ENCODE measurements at places on chromosomes 6 and 20.

DNA sequence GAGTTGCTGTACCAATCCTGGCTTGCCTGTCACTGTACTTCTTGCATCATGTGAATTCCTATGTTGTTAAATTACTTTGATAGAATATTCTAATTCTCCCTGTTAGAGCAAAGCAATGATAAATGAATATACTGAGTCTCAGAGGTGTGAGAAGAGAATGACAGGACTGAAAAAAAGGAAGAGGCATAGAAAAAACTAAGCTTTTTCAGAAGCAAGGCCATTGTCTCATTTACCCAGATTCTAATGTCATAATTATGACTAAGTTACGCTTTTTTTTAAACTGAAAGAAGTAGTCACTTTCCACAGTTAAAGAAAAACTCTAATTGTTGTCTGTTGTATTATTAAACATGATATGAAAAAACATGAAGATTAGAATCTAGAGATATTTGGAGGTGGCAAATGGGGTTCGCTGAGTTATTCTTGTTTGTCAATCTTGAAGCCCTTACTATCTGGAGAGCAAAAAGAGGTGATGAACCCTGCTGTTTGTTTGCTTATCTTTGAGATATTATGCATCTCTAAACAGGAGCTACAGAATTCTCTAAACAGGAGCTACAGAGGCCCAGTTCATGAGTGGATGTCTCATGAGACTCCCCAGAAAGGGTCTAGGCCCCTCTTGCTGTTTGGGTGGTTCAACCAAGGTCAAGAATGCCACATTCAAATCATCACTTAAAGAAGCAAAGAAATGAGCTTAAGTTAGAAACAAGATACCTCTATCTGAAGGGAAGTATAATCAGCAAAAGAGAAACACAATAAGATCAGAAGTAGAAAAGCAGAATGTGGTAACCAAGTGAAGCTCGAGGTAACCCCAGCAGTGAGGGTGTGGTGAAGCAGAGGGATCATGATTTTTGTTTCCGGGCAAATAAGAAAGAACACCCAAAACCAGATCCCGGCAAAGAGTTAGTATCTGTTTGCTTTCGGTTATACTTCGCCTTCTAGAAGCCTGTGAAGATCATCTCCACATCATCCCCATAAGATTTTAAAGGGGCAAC lies 33.3 kb upstream of the THEMIS start:
- peak; percentile 47 for DNase-seq

DNA sequence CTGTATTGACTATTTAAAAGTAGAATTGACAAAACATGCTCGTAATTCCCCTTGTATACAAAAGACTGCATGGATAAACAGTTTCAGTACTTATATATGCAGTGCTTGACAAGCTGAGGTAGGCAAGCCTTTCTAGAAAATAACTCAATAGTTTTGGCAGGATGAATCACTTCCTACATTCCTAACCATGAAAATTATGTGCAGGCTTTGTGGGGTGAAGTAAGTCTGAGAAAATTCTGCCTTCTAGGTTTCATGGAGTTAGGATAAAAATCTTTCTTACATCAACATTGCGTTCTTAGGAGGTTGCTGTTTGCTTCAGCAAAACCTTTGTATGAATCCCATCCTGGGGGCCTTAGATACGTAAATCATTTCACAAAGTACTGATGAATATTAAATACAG lies 801.4 kb upstream of the EYS start:
- no peak for DNase-seq

DNA sequence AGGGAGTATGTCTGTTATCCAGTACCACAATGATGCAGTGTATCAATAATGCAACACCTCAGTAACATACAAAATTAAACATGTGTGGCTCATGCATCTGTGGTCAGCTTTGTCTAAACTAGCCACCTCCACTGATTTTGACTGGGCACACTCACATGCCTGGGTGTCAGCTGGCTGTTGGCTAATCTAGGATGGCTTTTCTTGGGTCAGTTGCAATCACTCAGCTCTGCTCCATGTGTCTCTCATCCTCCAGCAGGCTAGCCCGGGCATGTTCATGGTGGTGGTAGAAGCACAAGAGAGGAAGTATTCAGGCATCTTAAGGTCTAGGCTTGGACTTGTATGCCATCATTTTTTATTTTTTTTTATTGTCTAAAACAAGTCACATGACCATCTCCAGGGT lies 59.3 kb upstream of the JAG1 start:
- DNase-seq = no peak

- DNase-seq = no peak
Observed at GRCh38 chr6:33320315-33321181, 3.0 kb upstream of the ZBTB22 start.

- no peak for DNase-seq
Observed at GRCh38 chr6:73665686-73666319, 12.0 kb upstream of the SLC17A5 start.

DNA sequence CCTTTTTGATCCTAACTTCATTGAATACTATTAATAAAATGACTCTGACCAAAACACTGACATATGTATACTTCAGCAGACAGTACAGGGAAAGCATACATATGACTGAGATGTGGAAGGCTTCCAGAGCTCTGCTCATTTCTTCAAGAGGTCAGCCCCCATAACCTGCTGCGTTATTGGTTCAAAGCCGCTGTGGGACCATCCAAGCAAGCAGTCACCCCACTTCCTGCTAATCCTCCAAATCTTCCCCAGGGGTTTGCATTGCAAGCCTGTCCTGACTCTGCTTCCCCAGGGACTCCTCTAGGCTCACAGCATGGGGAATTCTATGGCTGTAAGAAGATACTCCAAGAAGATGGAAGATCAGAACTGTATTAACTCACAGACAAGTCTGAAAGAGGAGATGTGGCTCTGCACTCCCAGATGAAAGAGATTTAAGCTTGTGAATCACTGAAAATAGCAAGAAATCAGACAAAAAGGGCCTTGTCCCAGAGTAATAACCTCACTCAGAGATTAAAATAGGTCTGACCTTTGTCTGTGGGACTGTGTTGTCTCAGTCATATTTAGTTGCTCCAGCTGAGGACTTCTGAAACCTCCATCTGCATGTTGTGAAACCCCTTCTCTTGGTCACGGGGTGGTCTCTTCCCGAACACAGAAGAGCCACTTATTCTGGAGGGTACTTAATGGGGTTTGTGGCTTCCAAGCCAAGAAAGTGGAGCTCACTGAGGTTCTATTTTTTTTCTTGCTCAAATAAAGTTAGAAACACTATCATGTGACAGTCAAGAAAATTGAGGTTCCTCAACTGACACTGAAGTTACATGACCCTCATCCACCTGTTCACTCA lies 101.5 kb upstream of the MARCKS start:
- no peak for DNase-seq

DNA sequence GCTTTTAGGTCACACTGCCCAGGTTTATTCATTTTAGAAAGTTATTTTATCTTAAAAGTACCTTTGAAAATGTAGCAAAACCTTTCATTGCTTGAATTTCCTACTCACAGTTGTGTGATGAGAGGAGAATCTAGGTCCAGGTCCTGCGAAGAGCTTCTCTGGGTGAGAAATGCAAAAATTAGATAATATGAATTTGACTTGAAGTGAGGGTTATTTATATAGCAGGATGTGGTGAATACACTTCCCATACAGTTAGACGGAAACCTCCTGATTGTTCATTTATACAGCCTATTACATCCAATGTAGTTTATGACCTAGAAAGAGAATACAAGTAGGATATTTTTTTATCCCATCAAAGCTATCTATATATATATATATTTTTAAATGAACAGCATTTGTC lies 30.5 kb downstream of the CDKAL1 start:
- no peak for DNase-seq

DNA sequence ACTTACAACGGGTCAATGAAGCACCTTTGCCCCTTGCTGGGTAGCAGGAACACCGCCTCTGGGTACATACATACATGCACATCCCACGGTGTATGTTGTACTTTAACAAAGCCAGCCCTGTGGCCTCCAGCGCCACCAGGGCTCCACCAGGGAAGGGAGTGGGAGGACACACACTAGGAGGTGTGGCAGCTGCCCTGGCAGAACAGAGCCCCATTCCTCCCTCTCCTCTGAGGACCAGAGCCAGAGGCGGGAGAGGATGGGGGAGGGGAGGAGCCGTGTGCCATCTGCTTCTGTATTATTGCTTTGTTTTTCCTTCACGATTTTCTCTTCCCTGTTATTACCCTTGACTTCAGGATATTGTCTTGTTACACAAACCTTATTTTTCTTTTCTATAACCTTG lies 105.8 kb upstream of the TRAF3IP2 start:
- DNase-seq = no peak

GRCh38 chr6:46254946-46255345 lies 84.2 kb upstream of the ENPP5 start:
- no peak for DNase-seq

DNA sequence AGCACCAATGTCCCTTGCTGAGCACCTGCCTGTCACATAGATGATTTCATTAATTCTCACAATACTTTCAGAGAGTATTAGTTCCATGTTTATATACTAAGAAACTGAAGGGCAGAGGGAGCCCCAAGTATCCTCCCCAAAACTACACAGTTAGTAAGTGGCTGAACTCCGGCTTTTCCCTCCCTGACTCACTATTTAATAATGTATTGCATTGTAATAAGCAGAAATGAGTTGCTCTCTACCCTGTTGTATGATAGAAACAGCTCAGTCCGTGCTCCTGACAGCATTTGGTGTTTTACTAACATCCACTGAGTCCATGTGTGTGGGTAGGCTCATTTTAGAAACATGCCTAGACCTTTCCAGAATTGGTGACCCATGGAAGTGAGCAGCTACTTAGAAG lies 76.8 kb downstream of the OLIG3 start:
- no peak for DNase-seq

DNA sequence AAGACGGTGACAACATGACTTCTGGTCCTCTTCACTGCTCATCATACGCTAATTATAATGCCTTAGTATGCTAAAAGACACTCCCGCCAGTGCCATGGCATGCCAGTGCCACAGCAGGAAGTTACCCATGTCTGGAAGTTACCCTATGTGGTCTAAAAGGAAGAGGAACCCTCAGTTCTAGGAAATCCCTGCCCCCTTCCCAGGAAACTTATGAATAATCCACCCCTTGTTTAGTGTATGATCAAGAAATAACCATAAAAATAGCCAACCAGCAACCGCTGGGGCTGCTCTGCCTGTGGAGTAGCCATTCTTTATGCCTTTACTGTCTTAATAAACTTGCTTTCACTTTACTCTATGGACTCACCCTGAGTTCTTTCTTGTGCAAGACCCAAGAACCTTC lies 15.8 kb upstream of the SERPINB9 start:
- DNase-seq = no peak

DNA sequence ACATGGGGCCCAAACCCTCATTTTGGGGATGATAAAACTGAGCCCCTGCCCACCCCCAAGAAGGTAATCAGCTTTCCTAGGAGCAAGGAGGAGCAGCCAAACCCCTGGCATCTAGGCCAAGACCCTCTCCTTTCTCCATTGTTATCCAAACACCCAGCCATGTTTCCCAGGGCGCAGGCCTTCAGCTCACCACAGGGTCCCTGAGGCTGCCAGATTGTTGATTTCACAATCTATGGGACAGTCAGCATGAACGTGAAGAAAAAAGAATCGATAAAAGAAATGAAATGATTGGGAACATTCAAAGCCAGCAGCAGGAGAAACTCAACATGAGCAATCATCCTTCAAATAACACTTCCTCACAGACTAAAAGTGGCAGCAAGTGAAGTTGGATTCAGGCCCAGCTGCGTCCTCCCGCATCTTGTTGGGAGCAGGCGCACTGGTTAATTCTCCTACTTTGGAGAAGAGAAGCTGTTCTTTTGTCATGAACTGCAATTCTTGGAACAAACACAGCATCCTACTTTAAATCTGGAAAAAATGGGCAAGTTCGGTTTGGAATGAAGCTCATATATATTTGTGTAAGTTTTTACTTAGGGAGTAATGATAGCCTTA lies 241.8 kb upstream of the PRDM1 start:
- DNase-seq = no peak

DNA sequence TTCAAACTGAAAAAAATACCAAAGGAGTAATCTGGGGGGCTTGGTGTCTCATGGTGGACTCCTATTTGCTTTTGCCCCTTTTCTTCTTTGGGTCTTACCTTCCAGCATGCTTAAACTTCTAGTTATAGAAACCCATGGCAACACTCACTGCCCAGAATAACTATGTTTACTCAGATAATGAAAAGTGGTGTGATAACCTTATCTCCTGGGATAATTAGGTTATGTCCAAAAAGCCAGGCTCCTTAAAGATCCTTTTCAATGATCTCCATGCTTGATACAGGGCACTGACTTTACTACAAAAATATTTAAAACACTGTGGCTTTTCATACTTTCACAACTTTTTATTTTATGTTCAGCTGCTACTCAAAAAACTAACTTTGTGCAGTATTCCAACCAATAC lies 245.6 kb downstream of the PRKN start:
- no peak for DNase-seq

GRCh38 chr6:21246075-21246474 lies 347.5 kb upstream of the SOX4 start:
- no peak for DNase-seq

- DNase-seq = no peak
Observed at GRCh38 chr20:19275630-19276071, 63.2 kb downstream of the SLC24A3 start.

- DNase-seq = no peak
Observed at GRCh38 chr6:64254558-64254957, 619.0 kb downstream of the PHF3 start.

GRCh38 chr6:1135726-1136414 lies 176.0 kb upstream of the FOXQ1 start:
- no peak for DNase-seq

- DNase-seq = no peak
Observed at GRCh38 chr6:155341130-155341828, 27.0 kb upstream of the TFB1M start.

DNA sequence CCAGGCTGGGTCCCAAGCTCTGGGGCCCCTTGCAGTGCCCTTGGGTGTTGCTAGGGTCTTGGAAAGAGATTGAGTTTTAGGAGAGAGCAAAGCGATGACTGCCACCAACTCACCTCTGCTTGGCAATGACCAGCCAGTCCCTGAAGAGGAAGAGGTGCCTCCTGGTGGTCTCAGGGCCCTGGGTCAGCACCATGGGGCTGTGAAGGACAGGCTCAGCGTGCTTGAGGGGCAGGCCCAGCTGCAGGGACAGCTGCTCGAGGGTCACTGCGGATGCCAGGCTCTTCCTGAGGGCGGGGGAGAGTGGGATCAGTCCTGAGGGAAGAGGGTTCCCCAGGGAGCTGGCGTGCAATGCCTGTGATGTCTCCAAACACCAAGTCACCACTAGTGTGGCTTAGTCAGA lies 50.8 kb upstream of the TAGAP start:
- no peak for DNase-seq

DNA sequence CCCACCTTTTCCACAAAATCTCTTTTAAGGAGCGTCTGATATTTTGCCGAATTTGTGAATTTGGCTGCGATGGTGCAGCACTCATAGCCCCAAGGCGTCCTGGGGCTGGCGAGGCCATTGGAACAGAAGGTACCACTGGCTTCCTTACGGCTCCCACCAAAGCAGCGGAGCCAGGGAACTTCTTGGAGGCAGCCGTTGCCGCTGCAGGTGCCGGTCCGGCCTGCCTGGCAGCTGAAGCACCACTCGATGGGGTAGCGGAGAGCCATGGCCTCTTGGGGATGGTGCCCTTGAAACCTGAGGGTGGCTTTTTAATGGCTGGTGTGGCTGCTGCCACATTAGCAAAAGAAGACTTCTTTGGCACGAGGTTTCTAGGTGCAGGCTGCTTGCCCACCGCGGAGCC lies 29.8 kb downstream of the DIDO1 start:
- DNase-seq = no peak

- no peak for DNase-seq
Observed at GRCh38 chr6:139439349-139439748, 64.9 kb upstream of the CITED2 start.

GRCh38 chr6:56222499-56222898 lies 24.9 kb downstream of the COL21A1 start:
- no peak for DNase-seq

- peak; percentile 55 for DNase-seq
Observed at GRCh38 chr6:37182736-37183590, 13.0 kb downstream of the PIM1 start.
